ENCODE measurements at places on chromosomes 1 and 21.
A peak's percentile ranks its signal among the peaks of the same experiment; 100 is the strongest.

- DNase-seq: peak; percentile 92
Observed at GRCh38 chr1:167797015-167797414, 75.2 kb downstream of the MPZL1 start.

GRCh38 chr1:147273409-147274336 is 31.2 kb downstream of the CHD1L start:
- peak; percentile 74 for DNase-seq

- no peak for DNase-seq
Observed at GRCh38 chr1:56992318-56993125, 26.7 kb upstream of the C8B start.

GRCh38 chr1:171611306-171611705 is 10.7 kb upstream of the MYOCOS start:
- no peak for DNase-seq

DNA sequence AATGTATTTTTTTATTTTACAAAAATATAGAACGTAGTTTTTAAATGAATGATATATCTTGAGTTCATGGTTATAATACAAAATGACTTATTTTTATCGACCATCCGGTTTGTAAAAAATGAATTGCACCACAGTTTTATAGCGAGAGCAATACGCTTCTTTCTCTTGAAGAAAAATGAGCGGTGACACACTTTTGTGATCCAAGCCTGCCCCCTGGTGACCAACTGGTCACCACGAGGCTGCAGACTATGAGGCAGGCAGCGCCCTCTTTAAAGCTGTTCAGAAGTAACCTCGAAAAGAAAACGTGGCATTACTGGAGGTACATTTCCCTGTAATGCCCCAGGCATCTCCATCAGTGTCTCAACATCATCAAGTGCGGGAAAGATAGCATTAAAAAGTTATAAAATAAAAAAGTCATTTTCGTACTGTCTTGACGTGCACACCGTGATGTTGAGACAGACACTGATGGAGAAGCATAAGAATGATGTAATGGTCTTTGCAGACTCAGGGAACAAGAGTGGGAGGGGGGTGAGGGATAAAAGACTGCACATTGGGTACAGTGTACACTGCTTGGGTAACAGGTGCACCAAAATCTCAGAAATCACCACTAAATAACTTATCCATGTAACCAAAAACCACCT is 734.2 kb upstream of the ADAMTS5 start:
- peak; percentile 93 for DNase-seq

GRCh38 chr1:223246476-223247112 is 103.5 kb upstream of the TLR5 start:
- DNase-seq: no peak
